T-helper 17 cell (primary cell): ENCODE measurements at places on chromosomes 13 and 19. TPM values are rescaled to one million over a fixed set of nuclear protein-coding genes. Genes with fewer than 3 reads are reported as not detected.

- DNase-seq, result no peak
Measured at GRCh38 chr19:35429698-35430408, 18.2 kb upstream of the FFAR2 start.

- no peak for DNase-seq
Measured at GRCh38 chr13:100809856-100810255, 135.3 kb upstream of the TMTC4 start.

DNA sequence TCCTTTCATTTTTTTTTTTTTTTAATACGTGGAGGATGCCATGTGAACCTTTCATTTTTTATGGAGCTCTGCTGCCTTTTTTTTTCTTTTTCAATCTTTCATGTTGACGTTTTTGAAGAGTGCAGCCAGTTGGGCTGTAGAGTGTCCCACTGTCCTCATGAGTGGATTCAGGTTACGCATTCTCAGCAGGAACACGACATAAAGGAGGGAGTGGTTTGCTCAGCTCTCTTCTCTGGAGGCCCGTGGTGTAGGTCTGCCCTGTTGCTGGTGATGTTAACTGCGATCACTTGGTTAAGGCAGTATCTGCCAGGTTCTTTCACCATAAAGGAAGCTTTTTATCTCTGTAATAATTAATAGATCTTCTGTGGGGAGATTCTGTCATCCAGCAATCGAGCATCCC lies 26.7 kb upstream of the CACNG8 start:
- no peak for DNase-seq

DNA sequence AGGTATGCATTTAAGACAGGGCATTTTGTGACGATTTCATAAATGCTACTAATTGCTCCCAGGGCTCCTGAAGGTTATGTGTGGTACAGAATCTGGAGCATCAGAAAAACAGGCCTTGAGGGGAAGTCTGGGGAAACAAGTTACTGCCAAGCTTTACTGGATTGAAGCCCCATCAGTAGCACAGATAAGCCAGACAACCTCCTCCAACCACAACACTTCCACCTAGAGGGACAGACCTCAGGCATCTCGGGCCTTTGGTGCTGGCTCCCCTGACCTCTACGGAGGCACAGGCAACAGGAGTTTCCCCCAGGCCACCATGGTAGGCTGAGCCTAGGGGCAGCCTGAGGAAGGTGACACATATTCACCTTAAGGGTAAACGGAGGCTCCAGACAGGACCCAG lies 54.1 kb downstream of the ABCC4 start:
- no peak for DNase-seq

GRCh38 chr13:48749144-48749543 lies 95.4 kb downstream of the CYSLTR2 start:
- no peak for DNase-seq

- DNase-seq, result no peak
Measured at GRCh38 chr19:55526216-55527196, 10.4 kb downstream of the SBK2 start.

- DNase-seq, result peak; percentile 96
Measured at GRCh38 chr19:49680421-49681351, 3.6 kb downstream of the PRMT1 start.

DNA sequence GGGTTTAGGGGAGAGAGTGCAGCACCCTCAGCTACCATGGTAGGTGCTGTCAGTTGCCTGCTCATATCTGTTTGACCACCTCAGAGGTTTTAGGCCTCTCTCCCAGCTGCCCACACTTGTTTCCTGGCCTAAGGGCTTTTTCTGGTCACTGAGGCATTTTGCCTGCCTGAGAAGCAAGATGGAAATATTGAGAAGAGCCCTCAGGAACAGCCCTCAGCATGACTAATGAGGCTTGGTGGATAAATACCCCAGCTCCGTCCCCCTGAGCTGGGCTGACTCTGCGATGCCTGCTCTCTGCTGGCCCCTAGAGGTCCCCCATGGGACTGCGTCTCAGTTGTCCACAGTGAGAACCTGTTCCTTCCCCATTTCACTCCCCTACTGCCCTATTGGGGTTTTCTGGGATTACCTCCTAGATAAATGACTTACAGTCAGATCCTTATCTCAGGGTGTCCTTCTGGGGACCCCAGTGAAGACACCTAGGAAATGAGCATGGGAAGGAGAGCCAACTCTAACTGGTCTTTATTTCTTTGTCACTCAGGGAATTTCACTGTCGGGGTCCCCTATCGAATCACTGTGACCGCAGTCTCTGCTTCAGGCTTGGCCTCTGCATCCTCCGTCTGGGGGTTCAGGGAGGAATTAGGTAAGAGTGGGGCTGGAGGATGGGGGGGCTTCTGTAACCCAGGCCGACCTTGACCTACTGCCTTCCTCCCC lies 13.3 kb downstream of the PALM3 start:
- DNase-seq, result peak; percentile 55

GRCh38 chr13:80341101-80341755 lies at the start of gene SPRY2:
SPRY2 (minus strand) TSS chr13:80341126; CDS start chr13:80337705, 3,421 bp downstream.
- no peak for DNase-seq

GRCh38 chr19:54389553-54389952 lies 24.8 kb upstream of the LAIR1 start:
- DNase-seq, result no peak

DNA sequence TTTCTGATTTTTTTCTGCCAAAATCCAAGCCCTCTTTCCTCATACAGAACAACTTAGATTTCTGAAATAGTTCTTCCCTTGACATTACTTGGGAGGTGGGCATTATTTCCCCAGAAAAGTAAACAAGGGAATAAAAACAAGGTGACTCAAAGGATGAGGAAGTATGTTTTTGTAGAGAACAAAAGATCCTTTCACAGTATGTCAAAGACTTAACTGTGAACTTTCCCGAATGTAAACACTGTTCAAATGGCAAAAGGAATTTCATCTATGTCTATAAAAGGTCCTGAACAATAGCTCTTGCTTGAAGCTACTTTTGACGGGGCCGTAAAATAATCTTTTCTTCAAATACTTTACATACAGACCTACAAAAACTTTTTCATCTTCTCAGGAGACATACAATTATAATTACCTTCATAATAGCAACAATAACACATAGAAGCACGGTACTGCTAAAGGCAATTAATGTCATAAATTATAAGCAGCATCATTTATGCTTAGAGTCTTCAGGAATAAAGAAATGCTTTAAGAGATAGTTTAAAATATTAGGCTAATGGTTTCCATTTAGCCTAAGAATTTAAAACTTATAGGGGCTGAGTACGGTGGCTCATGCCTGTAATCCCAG lies 191.1 kb downstream of the RGCC start:
- no peak for DNase-seq

DNA sequence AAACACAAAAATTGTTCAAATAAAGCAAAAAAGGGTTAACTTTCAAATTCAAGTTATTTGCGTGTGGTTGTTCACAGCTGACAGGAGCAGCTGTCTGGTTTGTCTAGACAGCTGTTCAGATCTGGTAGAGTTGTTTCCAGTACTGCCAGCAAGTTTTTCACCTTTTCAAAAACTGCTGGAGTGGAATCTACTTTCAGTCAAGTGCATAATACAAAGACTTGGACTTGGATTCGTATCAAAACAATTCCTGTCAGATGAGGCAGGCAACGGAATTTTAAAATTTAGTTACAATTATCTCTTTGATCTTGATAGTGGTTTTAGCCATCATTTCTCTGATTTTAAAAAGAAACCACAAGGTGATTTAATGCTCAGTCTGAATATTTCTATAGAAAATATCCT lies 51.7 kb upstream of the EEF1AKMT1 start:
- DNase-seq, result no peak

DNA sequence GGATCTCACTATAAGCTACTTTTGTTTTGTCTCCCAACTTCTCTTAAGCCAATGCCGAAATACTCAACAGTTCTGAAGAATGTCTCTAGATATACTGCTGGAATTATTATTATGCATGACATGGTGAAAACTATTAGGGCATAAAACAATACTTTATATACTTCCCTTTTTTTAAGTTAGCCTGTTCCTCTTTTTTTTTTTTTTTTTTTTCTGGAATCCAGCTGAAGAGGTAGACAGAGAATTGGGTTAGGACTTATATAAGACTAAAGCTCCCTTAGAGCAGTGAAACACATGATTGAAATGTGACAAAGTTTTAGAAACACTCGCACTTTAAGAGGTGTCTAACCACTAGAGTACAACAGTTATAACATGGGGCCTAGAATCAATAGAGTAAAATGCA lies 850.9 kb upstream of the PCDH9 start:
- no peak for DNase-seq

DNA sequence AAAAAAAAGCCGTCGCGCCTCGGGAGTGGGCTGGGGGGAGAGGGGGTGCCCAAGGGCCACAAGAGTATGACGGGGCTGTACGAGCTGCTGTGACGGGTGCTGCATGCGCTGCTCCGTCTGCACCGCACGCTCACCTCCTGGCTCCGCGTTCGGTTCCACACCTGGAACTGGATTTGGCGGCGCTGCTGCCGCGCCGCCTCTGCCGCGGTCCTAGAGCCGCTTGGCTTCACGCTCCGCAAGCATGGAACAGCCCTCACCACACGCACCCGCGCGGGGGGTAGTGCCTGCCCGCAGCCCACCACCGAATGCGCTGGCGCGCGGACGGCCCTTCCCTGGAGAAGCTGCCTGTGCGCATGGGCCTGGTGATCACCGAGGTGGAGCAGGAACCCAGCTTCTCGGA lies 18.8 kb downstream of the C1QTNF9 start:
- no peak for DNase-seq

- DNase-seq, result no peak
Measured at GRCh38 chr13:41985788-41986508, 25.0 kb upstream of the VWA8 start.

DNA sequence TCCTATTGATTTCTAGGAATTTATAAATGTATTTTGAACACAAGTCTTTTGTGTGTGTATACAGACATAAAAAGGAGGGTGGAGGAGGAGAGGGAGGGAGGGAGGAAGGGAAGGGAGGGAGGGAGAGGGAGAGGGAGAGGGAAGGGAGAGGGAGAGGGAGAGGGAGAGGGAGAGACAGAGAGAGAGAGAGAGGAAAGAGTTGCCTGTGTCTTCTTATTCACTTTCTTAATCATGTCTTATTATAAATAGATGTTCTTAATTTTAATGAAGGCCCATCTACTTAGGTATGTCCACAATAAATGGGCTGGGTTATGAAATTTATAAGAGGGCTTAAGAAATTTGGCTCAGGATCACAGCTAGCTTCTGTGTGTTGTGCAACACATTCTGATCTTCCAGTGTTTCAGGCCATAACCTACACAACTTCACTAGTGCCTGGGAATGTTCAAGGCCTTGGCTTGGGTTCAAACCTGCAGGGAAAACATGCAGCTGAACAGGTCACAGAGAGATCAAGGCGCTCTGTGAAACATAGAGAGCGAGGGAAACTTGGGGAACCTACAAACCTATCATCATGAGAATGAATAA lies 39.3 kb downstream of the ZNF45 start:
- no peak for DNase-seq

DNA sequence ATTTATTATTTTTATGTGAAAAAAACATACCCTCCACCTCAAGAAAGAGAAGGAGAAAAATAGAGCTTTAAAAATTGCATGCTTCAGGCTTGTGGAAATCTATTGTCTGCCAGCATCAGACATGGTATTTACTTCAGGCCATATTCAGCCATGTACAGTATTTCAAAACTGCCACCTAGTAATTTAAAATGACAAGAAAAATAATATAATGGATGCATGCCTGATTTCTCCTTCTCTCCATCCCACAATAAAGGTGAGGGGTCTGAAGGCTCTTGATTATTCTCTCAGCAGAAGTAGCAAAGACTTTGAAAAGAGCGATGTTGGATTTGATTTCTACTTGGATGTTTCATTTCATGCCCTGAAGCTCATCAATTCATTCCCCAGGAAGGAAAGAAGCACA lies 250.7 kb downstream of the TBC1D4 start:
- DNase-seq, result no peak

DNA sequence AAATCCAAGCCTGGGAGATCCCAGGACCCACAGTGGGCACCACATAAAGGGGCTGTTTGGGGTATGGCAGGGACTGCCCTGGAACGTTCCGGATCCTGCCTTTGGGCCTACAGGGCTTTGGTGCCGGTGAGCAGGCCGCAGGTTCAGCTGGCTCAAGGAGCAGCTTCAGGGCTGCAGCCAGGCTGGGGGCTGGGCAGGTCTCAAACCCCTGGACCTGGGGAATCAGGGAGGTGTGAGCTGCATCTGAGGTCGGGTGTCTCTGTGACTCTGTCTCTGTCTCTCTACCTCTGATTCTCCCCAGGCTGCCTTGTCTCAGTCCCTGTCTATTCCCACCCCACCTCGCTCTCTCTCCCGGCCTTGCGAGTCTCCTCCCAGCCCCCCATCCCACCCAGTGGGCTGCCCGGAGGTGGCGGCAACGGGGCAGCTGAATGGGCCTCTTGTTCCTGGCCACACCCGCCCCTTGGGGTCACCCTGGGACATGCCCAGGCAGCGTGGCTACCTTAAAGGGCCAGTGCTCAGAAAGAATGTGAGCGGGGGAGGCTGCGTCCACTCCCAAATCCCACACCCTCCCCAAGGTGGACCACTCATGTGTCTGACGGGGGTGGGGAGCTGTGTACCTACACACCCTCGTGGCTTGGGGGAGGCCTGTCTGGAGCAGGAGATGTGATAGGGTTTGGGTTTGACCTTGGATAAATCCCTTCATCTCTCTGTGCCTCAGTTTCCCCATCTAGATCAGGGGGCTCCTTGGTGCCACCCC lies 31.1 kb downstream of the NFIC start:
- DNase-seq, result no peak

- no peak for DNase-seq
Measured at GRCh38 chr13:113882267-113882630, 18.4 kb upstream of the GAS6 start.

DNA sequence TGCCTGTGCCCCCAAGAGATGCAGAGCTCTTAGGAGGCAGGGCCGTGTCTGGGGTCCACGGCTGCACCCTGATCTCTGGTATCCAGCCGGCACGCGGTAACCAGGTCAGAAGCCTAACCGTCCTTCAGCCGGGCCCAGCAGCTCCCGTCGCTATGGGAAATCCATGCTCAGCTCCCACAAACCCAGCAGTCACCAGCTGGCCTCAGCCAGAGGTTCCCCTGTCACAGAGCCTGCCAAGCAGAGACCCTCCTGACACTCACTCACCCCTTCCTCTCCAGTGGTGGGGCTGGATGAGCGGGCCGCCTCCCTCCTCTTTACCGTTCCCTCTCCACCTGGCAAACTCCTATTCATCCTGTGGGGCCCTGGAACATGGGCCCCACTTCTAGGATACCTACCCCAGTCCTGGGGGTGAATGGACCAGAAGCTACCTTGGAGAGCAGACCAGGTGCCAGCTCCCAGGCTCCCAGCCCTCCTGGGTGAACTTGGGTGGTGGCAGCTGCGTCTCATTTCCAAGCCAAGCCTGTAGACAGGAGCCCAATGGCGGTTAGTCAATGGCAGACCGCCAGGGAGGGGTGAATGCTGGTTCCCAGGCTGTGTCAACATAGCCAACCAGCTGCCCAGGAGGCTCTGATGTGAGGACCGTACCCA lies 21.4 kb upstream of the TCF3 start:
- no peak for DNase-seq

Gene ZNF302
- 11.5 TPM for total RNA-seq

Gene MBOAT7
- 18.4 TPM for total RNA-seq

Gene PRKCG
- 1.1 TPM for total RNA-seq

Gene FCAR
- total RNA-seq, result 8.6 TPM

Gene ERICH4
- total RNA-seq, result not detected

Gene ZNF90
- 4.0 TPM for total RNA-seq

Gene SMARCA4
- total RNA-seq, result 93.9 TPM
